Kidney (tissue), 22 donors: ENCODE measurements at places on chromosomes 4 and X. TPM values are rescaled to one million over a fixed set of nuclear protein-coding genes. Genes with fewer than 3 reads are reported as not detected.

DNA sequence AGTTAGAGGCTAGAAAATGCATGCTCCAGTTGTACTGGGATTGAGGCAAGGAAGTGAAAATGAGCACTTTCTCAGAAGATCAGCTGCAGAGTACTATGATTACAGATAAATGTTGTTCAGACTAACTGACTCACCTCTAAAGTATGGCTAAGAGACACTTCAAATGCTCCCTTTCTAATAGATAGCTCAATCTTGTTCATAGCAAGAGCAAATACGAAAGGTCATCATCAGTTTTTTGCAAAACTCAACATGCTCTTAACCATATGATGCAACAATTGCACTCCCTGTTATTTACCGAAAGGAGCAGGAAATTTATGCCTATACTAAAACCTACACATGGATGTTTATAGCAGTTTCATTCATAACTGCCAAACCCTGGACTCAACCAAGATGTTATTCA lies 838.4 kb upstream of the INTU start:
- no peak for DNase-seq

NXT2 gene
- total RNA-seq: 8.1 TPM

FAM133A gene
- not detected for total RNA-seq

DNA sequence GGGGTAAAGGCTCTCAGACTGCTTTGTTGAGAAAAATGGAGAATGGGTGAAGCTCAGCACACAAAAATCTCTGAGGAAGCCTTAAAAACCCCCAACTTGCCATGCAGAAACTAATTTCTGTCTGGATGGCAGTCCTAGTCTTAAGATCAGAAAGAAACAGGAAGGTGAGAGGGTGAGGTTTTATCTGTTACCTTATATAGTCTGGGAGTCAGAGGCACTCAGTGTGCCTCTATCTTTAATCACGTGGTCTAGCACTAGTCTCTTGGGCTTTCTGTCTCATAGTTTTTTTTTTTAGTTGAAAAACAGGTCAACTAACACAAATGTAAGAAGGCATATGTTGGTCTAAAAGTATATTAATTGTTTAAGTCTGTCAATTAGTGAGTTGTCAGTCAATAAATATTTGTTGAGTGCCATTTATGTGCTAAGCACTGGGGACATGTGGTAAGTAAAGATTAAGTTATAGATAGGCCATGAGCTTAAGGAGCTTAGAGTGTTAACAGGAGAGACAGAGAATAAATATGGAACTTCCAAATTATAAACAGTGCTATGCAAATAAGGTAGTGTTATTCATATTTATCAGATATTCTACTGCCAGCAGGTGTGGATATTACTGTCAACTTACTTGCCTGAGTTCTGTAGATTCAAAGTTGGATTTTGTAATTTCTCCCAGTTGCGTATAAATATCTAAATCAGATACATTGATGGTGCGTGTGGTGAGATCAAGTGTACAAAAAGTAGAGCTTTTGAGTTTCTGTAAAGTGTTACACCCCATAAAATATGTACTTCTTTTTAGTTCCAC lies 7.0 kb downstream of the CYBB start:
- DNase-seq: no peak
